ENCODE measurements at places on chromosomes 7 and 10. TPM values are rescaled to one million over a fixed set of nuclear protein-coding genes. Genes with fewer than 3 reads are reported as not detected.

- DNase-seq: no peak
Measured at GRCh38 chr10:27638071-27638750, 107.4 kb downstream of the MKX start.

GRCh38 chr7:83514977-83515376 lies 134.0 kb downstream of the SEMA3E start:
- no peak for DNase-seq

DNA sequence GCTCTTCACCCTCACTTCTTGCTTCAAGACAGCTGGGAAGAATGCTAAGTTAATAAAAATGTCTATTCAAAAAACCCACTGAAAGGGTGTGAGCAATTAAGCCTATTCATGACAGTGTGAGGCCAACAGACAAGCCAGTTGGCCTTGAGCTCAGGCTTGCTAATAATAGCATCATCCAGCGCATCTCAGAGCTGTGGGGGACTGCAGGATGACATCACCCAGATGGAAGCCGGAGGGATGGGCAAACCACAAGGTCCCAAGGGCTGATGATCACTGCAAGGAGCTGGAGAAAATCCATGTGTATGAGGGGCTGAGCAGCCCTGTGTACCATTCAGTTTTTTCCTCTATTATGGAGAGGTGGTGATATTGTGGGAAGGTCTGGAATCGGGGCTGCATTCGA lies 770.4 kb downstream of the TNS3 start:
- no peak for DNase-seq

DNA sequence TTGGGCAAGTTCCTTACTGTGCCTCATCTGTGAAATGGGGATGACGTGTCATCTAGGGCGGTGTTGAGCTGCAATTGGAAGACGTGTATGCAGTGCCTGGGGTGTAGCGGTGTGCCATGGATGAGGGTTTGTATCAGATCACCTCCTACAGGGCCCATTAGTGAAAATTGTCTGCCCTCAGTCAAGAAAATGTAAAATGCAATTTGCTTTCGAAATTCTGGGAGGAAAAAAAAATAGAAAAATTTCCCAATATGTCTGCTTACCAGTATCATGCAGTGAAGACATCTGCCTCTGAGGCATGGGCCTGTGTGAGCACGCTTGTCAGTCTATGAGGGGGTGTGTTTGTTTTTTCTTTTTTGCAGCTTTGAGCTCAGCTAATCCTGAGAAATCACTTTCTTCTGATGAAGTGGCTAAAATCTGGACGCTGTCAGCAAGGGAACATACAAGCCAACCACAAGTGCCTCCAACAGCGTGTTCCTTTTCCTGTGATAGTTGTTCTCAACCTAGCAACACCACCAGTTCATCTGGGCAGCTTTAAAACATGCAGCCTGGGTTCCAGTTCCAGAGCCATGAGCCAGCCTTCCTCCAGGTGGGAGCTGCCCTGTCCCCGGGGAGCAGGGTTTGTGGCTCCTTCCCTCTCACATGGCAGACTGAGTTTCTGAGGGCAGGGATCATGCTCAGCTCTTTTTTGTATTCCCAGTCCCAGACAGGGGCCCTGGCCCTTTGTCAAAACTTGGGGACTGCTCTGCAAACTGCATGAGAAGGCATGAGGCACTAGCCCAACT lies 10.3 kb downstream of the FAM241B start:
- no peak for DNase-seq

DNA sequence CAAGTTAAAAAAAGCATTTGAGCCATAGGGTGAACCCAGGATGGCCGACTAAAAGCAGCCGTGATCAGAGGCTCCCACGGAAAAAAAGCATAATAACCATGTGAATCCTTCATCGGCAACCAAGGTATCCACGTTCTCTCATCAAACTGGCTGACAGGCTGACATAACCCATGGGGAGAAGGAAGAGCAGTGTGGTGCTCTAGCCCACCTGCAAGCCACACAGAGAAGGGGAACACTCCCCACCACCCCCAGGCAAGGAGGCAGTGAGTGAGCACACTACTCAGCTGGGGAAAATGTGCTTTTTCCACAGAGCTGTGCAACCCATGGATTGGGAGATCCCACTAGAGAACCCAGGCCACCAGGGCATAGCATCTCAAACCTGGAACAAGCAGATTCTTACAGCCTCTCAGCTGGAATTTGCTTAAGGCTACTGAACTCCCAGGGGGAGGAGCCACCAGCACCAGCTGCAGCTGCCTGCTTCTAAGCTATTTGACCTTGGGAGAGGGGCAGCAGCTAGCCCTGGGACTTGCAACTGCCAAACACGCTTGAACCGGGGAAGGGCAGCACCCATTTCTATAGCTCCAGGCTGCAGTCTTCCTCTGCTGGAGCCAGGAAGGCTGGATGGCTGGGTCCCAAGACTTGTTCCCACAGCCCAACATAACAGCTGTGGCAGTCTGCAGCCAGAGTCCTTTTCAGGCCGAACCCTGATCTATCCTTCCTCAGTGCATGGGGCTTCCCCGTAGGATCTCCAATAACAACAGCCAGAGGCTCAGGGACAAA lies 178.2 kb upstream of the NRG3 start:
- DNase-seq: peak; percentile 39

GRCh38 chr7:2099048-2099957 lies 133.4 kb downstream of the MAD1L1 start:
- no peak for DNase-seq

- no peak for DNase-seq
Measured at GRCh38 chr7:24831240-24831639, 74.0 kb upstream of the GSDME start.

GRCh38 chr7:130943981-130944380 lies 210.0 kb upstream of the KLF14 start:
- no peak for DNase-seq

GRCh38 chr7:43873300-43873699 lies 4.0 kb upstream of the MRPS24 start:
- DNase-seq: no peak

- DNase-seq: no peak
Measured at GRCh38 chr7:2829040-2829439, 15.1 kb downstream of the GNA12 start.

GRCh38 chr10:126806991-126807702 lies 98.1 kb upstream of the DOCK1 start:
- no peak for DNase-seq

- DNase-seq: no peak
Measured at GRCh38 chr10:132880128-132880981, 62.0 kb downstream of the CFAP46 start.

The RNF148 gene
- polyA plus RNA-seq: not detected

The ZNF804B gene
- 0.07 TPM for polyA plus RNA-seq

The NUTM2B gene
- polyA plus RNA-seq: 1.4 TPM

All from right renal pelvis (tissue), 4 donors.